ENCODE measurements at places on chromosomes 2 and 18. TPM values are rescaled to one million over a fixed set of nuclear protein-coding genes. Genes with fewer than 3 reads are reported as not detected.

DNA sequence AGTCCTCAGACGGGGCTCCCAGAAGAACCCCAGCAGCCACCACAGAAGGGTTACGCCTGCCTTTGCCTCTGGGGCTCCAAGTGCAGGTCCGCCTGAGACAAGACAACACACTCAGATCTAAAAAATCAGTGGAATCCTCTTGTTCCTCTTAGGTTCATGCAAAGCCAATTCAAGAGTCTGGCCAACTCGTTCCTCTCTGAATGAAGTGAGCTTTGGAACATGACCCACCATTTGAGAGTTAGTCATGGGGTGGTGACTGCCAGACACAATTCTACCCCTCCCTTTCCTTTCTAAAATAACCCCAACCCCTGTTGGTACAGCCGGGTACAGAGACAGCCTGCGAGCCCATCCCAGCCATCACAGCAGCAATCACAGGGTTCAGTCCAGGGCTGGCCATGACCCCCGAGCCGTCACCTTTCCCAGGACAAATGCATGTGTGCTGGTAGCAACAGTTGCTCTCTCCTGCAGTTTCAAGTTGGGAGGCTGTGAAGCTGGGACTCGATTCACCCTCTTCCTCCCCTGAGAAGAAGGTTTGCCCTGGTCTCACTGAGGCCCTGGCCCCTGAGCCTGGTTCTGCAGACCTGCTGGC is 183.1 kb upstream of the SH3BP4 start:
- H3K36me3 ChIP-seq = no peaks in the 10 kb centered on the region
- H3K4me3 ChIP-seq = no peak overlapping the region
- H3K4me1 ChIP-seq = peaks cover 8% of the 10 kb centered on the region
- H3K27me3 ChIP-seq = no peaks in the 10 kb centered on the region

DNA sequence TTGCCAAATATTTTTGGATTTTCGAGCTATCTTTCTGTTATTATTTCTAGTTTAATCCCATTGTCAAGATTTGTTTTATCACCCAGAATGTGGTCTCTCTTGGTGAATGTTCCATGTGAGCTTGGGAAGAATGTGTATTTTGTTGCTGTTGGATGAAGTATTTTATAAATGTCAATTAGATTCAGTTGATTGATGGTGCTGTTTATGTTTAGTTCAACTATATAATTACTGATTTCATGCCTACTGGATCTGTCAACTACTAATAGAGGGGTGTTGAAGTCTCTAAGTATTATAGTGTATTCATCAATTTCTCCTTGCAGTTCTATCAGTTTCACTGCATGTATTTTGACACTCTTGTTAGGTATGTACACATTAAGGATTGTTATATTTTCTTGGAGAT is 34.7 kb upstream of the RMND5A start:
- H3K4me3 ChIP-seq = no peak overlapping the region
- no peak for DNase-seq
- H3K27me3 ChIP-seq = no peaks in the 10 kb centered on the region
- H3K36me3 ChIP-seq = no peaks in the 10 kb centered on the region
- no peak overlapping the region for H3K27ac ChIP-seq
- no peaks in the 10 kb centered on the region for H3K4me1 ChIP-seq

GRCh38 chr18:63199743-63200241 is 119.8 kb downstream of the BCL2 start:
- no peaks in the 10 kb centered on the region for H3K4me1 ChIP-seq
- DNase-seq = no peak
- no peaks in the 10 kb centered on the region for H3K36me3 ChIP-seq
- H3K27me3 ChIP-seq = peaks cover 16% of the 10 kb centered on the region
- no peak overlapping the region for H3K4me3 ChIP-seq

DNA sequence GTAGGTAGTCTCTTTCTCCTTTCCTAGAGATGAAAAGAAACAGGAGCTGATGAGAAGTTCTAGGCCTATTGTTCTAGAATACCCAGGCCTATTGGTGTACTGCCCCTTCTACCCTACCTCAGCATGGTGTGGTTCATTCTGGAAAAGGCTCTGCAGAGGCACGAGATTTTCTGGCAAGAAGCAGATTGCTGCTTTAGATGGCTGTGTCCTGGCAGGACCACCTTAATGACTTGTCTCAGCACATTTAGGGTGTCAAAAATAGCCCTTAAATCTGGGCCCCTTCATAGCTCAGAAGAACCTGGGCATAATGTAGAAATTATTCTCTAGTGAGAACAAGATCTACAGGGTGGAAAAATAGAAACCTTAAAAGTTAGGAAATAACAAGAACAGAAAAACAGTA is 87.9 kb downstream of the BCL2L11 start:
- H3K36me3 ChIP-seq = no peaks in the 10 kb centered on the region
- H3K27ac ChIP-seq = no peak overlapping the region
- no peaks in the 10 kb centered on the region for H3K4me1 ChIP-seq

- no peaks in the 10 kb centered on the region for H3K36me3 ChIP-seq
- H3K4me3 ChIP-seq = no peak overlapping the region
- H3K27me3 ChIP-seq = no peaks in the 10 kb centered on the region
These were observed 145.8 kb downstream of the CLIP4 start for GRCh38 chr2:29261003-29261402.

DNA sequence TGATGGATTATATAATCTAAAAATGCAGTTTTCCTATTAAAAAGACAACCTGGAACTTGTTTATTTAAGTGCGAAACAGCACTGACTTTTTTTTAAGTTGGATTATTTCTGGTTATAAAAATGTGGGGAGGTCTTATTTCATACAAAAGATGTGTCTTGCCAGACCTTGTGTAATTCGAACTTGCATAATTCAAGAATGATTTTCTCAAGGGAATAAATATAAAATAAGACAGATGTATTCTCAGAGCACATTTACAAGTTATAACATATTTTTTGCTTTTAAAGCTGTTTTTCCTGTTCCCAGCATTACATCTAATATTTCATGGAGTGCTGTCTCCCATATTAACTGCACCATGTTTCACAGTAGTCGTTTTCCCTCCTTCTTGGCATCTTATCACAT is 263.1 kb downstream of the CDH20 start:
- no peak for DNase-seq
- H3K27me3 ChIP-seq = no peaks in the 10 kb centered on the region
- H3K4me1 ChIP-seq = peaks cover 2% of the 10 kb centered on the region

GRCh38 chr18:55430026-55430425 is 158.0 kb downstream of the TCF4 start:
- H3K27me3 ChIP-seq = no peaks in the 10 kb centered on the region
- H3K27ac ChIP-seq = no peak overlapping the region
- DNase-seq = no peak
- H3K4me1 ChIP-seq = no peaks in the 10 kb centered on the region
- H3K36me3 ChIP-seq = no peaks in the 10 kb centered on the region

- no peak for DNase-seq
- no peak overlapping the region for H3K27ac ChIP-seq
- H3K36me3 ChIP-seq = no peaks in the 10 kb centered on the region
- H3K27me3 ChIP-seq = no peaks in the 10 kb centered on the region
- no peak overlapping the region for H3K4me3 ChIP-seq
- H3K4me1 ChIP-seq = no peaks in the 10 kb centered on the region
These were observed 150.0 kb downstream of the RNF152 start for GRCh38 chr18:61742565-61743429.

- no peak for DNase-seq
- no peak overlapping the region for H3K27ac ChIP-seq
- peaks cover 5% of the 10 kb centered on the region for H3K36me3 ChIP-seq
- H3K4me3 ChIP-seq = no peak overlapping the region
- no peaks in the 10 kb centered on the region for H3K27me3 ChIP-seq
- 0 out of 2 replicates have a peak, but pooled peaks cover 2% of the 10 kb centered on the region for H3K4me1 ChIP-seq
These were observed 14.4 kb downstream of the ELAC1 start for GRCh38 chr18:50982086-50982801.

DNA sequence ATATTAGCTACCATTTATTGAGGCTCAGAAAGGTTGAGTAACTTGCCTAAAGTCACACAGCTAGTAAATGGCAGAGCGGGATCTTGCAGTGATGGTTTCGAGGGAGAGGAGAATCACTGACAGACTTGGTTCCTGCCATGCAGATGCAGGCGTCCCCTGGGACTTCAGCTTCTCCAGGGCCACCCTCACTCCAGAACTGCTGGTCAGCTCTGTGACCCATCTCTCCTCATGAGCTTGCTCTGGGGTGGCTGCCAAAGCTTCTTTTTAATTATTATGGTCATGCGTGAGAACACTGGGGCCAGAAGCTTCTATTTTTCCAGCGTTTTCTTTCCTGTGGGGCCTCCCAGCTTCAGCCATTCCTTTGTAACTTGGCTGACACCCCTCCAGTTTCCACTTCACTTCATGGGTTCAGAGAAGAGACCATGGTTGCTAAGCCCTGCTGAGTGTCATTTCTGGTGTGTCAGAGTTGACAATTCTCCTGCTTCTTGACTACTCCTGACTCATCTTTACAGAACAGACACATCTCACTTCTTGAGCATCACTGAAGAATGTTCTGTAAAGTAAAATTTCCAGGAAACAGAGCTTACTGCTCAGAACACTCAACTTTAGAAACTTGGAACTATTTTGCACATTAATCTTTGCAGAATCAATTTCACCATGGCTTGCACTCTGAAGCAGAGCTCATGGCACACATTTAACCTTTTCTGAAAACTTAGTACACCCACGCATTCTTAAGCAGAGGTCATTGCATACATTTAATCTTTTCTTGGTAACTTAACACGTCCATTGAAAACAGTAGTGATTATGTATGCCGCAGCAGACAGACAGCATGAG is 70.4 kb downstream of the IL1R2 start:
- no peaks in the 10 kb centered on the region for H3K27me3 ChIP-seq
- DNase-seq = no peak

- no peak overlapping the region for H3K4me3 ChIP-seq
- DNase-seq = no peak
- no peaks in the 10 kb centered on the region for H3K36me3 ChIP-seq
- no peaks in the 10 kb centered on the region for H3K4me1 ChIP-seq
These were observed 230.2 kb downstream of the KCNE4 start for GRCh38 chr2:223282221-223282620.

KIAA2012 gene
- total RNA-seq = not detected

SNORC gene
- total RNA-seq = 14.0 TPM
